Activated CD4-positive, CD25-positive, alpha-beta regulatory T cell treated with anti-CD3 and anti-CD28 coated beads, Interleukin-2, amount 50 U/mL, for 24 hours (primary cell): ENCODE measurements at places on chromosomes 16 and 17.

DNA sequence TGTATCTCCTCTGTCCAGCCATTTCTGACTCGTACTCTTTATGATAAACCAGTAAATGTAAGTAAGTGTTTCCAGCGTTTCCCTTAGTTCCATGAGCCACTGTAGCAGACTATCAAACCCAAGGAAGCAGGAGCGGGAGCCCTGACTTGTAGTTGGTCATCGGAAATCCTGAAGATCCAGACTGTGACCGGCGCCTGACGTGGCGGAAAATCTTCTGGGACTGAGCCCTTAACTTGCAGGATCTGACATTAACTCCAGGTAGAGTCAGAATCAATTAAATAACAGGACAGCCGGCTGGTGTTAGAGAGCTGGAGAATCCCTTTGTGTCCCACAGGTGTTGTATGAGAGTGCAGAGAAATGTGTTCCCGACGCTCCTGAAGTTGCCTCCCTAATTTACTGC is 4.0 kb downstream of the GLOD4 start:
- ATAC-seq, result no peak

- ATAC-seq, result no peak
Observed at GRCh38 chr16:86257546-86257945, 252.8 kb upstream of the FOXF1 start.

GRCh38 chr17:30382345-30382744 is 3.6 kb downstream of the CPD start:
- no peak for ATAC-seq

DNA sequence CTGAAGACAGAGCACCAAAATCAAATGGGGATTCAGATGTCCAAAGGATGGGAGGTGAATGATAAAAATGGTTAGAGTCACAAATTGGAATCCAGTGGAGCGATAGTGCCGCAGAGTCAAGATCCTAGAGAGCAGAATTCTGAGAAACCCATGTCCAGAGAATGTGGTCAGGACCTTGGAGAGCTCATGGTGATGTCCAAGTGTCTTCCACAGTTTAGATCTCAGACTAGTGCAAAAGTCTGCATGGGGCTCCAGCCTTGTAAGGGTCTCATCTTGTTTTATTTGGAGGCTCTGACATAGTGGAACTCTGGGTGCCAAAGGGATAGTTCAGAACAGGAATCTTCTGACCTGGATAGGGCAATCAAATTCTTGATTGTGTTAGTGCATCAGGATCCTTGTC is 245.9 kb upstream of the HSBP1 start:
- ATAC-seq, result no peak

DNA sequence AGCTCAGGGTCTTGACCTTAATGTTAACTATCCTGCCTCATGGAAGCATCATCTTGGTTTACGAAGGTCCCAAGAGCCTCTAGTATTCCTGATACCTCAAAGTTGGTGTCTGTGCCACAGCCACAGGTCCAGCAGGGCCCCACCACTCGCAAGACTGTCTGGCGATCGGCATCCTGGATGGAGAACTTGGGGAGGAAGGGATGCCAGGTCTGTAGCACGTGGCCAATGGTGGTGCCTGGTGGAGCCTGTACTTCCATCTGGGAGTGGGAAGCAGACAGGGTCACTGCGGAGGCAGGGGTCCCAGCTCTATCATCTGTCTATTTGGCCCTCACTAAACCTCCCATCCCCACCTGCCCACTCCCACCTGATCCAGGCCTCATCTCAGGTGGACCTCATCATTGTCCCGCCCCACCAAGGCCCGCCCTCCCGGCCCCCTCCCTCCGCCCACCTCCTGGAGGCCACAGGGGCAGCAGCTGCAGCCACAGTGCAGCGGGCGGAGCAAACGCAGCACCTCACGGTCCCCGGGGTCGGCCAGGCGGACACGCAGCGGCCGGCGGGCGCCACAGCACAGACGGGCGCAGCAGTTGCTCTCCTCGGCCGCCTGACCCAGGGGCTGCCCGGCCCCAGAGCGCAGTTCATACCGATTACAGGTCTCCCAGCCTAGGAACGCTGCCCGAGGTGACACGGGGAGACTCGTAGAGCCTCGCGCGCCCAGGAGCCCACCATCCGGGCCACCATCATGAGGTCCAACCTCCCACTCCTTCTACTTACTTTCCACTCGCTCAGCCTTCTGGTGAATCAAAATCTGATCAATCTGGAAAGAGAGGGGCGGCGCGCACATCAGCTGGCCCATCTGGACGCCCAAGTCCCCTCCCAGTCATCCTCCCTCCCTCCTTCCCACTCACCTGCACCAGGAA is 1.4 kb downstream of the PLSCR3 start:
- no peak for ATAC-seq

- ATAC-seq, result no peak
Observed at GRCh38 chr17:57924677-57925076, 30.5 kb downstream of the CUEDC1 start.

- ATAC-seq, result no peak
Observed at GRCh38 chr17:74763565-74764387, 12.4 kb downstream of the NAT9 start.

DNA sequence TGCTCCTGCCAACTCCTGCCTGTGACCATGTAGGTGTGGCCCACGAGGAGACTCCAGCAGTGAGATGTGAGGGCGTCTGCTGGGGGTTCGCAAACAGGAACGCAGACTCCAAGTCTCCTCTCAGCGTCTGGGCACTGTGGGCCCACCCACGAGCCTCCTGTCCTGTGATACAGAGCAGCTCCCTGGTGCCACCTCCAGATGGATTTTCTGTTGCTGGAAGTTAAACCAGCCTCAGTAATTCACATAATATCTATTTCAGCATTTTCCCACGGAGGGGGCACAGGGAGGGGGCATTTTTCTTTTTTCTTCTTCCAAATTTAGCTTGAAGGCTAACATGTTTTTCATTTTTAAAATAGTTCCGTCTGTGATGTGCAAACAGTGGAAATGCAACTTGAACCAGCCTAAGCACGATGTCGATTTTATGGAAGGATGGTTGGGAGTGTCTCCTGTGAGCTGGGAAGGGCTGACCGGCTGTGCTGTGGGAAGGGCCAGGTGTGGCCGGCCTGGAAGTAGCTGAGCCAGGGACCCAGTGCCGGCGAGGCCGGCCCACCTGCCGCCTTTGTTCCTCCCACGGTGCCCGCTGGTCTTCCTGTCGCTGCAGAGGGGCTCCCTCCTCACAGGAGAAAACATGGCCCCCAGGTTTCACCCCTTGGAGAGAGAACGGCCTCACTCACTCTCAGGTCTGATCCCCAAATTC is 3.9 kb upstream of the RAB40B start:
- ATAC-seq, result no peak

DNA sequence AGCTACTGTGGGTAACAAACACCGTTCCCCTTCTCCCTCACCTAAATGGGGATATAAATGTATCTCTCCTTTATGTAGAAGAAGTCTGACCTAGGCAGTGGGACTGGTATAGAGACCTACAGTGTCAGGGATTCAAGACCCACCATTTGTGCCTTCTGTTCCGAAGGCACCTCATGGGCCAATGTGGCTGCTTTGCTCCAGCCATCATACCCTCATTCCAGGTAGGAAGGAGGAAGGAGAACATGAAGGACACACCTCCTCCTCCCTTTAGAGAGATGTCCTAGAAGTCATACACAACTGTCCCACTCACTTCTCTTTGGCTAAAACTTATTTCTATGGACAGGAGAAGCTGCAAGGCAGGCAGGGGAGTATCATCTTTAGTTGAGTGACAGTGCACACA is 8.3 kb upstream of the CRISPLD2 start:
- ATAC-seq, result no peak

GRCh38 chr17:16377941-16378341 is 3.0 kb upstream of the UBB start:
- no peak for ATAC-seq

DNA sequence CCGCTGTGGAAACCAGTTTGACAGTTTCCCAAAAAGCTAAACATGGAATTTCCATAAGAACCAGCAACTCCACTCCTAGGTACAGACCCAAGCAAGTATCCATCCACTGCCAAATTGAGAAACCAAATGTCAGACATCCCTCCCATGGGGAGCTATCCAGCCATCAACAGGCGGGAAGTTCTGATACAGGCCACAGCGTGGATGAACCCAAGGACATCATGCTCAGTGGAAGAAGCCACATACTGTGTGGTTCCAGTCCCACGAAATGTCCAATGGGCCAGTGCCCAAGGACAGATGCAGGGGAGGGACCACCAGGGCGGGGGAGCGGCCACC is 12.6 kb upstream of the BAIAP2 start:
- no peak for ATAC-seq

GRCh38 chr17:82948081-82948511 is 108.3 kb upstream of the ZNF750 start:
- ATAC-seq, result no peak

- ATAC-seq, result no peak
Observed at GRCh38 chr16:11121083-11121608, 134.9 kb downstream of the SOCS1 start.

DNA sequence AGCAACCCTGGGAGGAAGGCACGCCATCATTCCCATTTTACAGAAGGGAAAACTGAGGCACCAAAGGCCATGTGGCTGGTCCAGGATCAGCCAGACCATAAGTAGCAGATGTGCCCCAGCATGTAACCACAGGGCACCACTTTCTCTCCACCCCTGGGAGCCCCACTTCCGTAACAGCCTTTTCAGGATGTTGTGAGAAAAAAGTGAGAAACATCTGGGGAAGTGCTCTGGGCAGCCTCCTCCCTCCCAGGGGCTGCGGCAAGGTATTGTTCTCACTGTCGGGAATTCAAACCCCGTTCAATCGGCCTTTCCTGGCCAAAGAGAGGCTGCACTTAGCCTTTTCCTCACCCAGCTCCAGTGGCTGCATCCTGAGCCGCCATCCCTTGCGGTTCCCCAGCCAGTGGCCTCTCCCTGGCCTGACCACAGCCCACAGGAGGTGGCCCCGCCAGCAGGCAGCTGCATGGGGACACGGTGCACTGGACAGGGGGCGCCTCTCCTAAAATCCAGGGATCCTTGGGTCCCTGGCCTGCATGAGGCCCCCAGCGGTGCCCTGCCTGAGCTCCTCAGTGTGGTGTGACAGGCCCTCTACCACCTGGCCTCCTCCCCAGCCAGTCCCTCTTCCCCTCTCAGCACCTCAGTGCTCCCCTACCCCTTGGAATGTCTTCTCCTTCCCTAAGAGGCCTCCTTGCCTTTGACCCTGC is 5.7 kb upstream of the CDH5 start:
- ATAC-seq, result no peak

GRCh38 chr16:5905935-5906334 is 808.3 kb upstream of the EEF2KMT start:
- no peak for ATAC-seq

DNA sequence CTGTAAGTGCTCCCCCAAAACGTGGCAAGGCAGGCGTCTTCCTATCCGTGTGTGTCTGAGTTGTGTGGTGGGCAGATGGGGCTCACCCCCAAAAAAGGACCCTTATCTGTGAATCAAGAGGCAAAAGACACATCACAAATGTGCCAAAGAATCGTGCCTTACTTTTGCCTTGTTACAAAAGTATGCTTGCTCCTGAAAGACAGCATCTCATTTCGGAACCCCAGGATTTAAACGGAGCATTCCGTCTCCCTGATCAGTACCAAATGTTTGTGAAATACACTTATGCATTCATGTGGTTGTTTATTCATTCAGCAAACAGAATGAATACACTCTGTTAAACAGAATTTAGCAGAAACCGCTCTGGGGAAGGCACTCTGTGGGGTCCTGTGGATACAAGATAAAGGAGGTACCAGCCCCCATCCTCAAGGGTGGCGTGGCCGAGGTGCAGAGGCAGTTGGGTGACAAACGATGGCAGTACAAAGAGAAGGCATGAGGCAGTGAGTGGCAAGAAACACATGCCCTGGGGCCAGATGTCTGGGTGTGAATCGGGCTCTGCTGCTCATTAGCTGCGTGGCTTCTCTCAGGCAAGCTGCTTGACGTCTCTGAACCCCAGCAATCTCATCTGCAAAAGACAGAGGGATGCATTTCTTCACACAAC is 654 bp downstream of the WFDC1 start:
- ATAC-seq, result no peak

GRCh38 chr17:50467114-50467854 is 1.4 kb downstream of the CHAD start:
- ATAC-seq, result no peak

GRCh38 chr17:40559564-40559916 is 5.7 kb downstream of the CCR7 start:
- no peak for ATAC-seq

- ATAC-seq, result no peak
Observed at GRCh38 chr16:1073566-1074378, 1.2 kb downstream of the SSTR5 start.

GRCh38 chr16:70793851-70794502 is 7.0 kb downstream of the VAC14 start:
- no peak for ATAC-seq

- no peak for ATAC-seq
Observed at GRCh38 chr16:81095653-81095952, 592 bp downstream of the GCSH start.
